Stimulated activated CD4-positive, alpha-beta T cell treated with anti-CD3 and anti-CD28 coated beads, Interleukin-12 subunit alpha, Interleukin-12 subunit beta, amount 100 ng/mL, for 4 hours (primary cell): ENCODE measurements at places on chromosomes 13 and 19.

DNA sequence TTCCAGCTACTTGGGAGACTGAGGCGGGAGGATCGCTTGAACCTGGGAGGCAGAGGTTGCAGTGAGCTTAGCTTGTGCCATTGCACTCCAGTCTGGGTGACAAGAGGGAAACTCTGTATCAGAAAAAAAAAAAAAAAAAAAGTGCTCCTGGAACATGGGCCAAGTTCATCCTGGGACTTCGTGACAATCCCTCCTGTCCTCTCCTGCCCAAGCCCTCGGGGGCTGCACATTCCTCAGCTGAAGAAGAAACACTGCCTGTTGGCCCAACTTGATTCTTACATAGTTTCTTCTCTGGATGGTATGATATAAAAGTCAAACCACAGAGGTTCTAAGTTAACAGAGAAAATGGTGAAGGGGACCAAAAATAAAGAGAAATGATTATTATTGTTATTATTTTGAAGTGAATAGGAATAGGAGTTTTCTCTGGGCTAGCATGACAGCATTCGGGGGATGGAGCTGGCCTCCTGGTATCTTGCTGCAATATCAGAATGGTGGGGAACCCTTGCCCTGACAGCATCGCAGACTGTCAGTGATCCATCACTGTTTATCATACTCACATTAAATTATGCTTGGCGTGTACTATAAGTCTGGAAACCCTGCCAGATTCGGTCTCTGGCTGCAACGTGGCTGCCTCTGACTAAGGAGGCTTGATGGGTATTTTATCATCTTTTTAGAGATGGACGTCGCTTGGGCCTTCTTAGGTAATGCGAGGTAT is 113.7 kb upstream of the OXGR1 start:
- no peak for DNase-seq

GRCh38 chr13:37878496-37878895 is 8.9 kb upstream of the TRPC4 start:
- DNase-seq = no peak

DNA sequence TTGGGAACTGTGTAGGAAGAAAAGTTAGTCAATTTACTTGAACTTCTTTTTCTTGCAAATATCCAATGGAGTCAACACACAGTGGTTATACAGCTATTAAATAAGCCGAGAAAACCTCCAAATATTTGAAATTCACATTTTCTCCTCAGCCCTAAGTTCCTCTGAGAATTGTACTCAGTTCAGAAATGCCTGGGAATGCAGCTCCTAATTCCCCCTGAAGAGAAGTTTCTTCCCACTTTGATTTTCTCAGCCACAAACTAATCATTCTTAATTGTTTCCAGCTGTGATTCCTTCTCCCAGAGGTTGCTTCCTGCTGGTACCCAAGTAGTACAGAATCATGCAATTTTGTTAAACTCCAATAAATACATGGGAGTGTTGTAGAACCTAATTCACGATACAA is 246.1 kb upstream of the MIR17HG start:
- no peak for DNase-seq

DNA sequence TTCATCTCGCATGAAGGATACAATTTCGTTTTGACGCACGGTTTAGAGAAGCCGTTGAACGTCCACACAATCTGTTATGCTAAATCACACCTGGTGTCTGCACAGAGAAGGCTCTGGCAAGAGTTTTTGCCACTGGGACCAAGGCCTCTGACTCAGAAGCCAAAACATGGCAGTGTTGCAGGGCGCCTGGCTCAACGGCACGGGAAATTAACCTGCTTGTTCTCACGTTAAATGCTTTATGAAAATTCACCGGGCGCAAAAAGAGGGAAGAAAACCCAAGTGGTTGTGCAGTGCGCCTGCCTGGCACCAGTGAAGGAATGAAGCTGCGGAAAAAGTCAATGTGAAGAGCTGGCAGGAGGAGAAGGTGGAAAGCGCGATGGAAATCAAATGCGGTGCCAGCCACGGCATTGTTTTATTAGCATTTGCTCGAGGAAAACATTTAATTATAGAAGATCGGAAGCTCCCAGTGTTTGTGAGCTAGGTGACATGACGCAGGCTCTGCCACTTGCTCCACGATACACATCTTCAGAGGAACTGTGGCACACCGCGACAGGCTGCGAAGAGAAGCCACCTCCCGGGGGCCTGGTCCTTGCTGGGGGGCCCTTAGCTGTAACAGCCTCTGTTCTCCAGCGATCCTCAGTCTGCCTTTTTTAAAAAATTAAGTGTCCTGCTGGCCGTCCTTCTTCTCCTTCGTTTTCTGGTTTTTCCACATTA is 126.2 kb downstream of the ZIC5 start:
- no peak for DNase-seq

- no peak for DNase-seq
These were observed 26.2 kb downstream of the ZNF160 start for GRCh38 chr19:53076984-53077383.
